ENCODE measurements at places on chromosomes 7 and 10.

- DNase-seq: no peak
These were observed 154.0 kb downstream of the CCDC3 start for GRCh38 chr10:12847361-12847975.

GRCh38 chr10:121322046-121322445 is 276.2 kb downstream of the FGFR2 start:
- DNase-seq: no peak

DNA sequence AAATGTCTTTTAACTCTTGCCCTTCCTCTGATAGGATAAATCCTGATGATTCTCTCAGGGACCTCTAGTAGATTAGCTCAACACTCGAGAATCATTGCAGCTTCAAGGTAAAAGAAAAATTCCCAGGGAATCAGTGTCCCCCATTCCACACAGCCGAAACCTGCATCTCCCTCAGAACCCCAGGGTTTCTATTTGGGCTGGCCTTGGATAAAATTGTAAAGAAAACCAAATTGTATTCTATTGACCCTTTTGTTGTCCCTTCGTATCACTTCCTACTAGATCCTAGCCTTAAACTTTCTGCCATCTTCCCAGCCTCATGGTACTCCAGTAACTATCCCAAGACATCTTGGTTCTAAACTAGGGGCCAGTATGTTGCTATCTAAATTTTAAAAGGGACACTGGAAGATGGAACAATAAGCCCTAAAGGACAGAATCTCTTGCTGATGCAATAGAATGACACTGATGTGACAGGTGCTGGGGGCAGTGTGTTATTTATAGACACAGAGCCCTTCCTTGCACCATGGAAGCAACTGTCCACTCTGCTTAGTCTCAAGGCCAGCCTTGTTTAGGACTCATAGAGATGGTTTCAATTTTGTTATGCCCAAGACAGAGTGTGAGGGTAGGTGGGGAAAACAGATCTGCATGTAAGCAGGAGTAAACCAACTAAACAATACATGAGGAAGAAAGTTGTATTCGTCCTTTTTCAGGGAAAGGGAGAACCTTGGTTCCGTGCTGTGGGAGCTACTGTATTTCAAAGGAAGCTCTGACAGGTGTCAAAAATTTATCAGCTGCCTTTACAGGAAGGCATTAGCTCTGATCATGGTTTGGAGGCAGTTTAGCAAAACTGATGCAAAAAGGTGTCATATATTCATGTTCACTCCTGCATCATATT is 7.6 kb downstream of the ASB15 start:
- no peak for DNase-seq

DNA sequence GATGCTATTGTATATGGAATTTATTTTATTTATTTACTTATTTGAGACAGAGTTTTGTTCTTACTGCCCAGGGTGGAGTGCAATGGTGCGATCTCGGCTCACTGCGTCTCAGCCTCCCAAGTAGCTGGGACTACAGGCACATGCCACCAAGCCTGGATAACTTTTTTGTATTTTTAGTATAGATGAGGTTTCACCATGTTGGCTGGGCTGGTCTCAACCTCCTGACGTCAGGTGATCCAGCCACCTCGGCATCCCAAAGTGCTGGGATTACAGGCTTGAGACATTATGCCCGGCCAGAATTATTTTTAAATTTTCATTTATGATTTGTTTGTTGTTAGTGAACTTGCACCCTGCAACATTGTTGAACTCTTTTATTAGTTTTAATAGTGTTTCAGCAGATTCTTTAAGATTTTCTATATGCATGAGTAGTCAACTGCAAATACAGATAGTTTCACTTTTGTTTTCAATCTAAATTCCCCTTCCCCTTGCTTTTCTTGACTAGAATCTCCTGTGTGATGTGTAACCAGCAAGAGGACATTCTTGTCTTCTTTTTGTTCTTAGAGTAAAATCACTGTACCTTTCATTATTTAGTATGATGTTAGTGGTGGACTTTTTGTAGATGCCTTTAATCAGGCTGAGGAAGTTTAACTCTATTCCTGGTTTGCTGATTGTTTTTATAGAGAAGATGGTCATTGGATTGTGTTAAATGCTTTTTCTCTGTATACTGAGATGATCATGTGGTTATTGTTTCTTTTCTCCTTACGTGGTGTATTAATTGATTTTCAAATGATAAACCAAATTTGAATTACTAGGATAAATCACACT is 27.8 kb downstream of the ZNF33A start:
- DNase-seq: no peak

DNA sequence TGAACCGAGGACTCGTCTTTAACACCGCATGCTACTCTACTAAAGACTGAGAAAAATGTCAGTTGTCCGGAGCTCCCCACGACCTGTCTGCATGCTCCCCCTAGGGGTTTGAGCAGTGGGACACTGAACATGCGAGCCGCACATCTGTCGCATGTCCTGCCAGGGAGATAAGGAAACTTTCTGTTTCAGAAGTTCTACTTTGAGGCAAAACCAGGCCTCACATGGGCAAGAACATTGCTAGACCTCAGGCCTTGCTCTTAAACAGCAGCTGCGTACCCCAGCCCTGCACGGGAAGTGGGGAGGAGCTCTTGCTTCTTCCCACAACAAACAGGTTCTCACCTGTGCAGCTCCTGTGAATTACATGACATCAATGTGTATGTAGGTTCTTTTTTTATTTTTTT is 30.3 kb upstream of the HERPUD2 start:
- no peak for DNase-seq

GRCh38 chr10:59895629-59896116 is 10.7 kb downstream of the CCDC6 start:
- DNase-seq: no peak

GRCh38 chr10:78211561-78212051 is 177.9 kb downstream of the RPS24 start:
- peak; percentile 52 for DNase-seq

GRCh38 chr7:153943457-153943856 is 108.7 kb upstream of the DPP6 start:
- no peak for DNase-seq

DNA sequence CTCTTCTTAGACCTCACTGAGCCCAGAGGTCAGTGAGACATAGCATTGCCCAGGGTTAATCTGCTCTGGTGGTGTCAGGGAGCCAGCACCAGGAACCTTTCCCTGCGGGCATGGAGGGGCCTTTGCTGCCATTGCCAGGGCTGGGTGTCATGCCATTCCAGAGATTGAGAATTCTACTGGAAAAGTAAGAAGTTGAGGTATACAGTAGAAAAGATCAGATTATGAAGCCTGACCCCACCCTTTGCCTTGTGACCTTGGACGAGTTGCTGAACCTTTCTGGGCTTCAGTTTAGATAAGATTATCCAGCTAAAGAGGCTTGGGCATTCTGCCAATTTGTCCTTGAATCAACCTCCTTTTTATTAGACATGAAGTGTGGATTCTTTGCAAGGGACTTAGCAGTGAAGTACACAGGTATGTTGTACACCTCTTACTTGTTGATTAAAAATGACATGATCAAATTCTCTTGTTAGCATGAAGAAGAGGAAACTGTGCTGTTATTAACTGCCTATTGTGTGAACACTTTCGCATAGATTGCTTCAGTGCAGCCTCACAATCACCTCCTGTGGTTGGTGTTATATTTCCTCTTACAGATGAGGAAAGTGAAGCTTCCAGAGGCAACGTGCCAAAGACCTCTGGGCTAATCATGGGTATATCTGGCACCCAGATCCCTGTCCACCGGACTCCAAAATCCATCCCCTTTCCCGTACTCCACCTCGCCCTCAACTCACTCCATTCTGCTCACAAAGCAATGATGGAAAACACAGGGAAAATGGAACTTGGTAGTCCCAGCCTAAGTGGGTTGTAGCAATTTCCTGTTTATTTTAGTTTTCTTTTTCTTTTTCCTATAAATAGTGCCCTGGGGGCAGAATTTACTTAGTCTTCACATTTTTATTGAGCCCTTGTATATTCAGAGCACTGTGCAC is 151.3 kb downstream of the CAMK1D start:
- DNase-seq: peak; percentile 63

- DNase-seq: no peak
These were observed 21.3 kb downstream of the CPXM2 start for GRCh38 chr10:123870260-123870659.

DNA sequence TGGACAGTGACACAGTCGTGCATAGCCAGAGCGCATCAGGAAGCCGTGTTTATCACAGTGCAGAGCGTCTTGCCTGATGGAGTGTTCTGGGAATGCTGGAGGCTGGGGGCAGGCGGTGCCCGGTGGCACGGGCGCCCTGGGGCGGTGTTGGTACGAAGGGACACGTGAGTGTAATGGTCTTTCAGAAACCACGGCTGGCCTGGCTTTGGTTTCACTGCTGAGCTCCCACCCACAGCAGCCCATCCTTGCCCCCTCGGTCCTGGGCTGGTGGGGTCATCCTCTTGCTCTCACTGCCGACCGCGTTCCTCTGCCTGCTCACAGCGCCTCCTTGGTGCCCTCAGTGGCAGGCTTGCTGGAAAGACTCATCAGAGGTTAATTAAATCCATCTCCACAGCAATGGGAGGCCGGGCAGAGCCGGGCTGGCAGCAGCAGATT is 50.6 kb downstream of the NKX6-2 start:
- no peak for DNase-seq

DNA sequence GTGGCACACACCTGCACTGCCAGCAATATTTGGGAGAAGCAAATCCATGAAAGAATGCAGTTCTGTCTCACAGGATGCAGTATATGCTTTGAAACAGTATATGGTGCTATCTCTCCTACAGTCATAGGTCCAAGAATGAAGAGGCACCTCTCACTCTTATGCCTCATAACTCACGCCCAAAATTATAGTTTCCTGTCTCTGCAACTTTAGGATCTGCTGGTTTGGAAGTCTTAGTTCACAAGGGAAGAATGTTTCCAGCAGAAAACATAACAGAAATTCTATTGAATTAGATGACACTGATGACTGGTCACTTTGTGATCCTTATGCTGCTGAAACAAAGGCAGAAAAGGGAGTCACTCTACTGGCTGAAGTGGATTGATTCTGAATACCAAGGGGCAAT is 5.7 kb downstream of the C10orf67 start:
- no peak for DNase-seq

GRCh38 chr10:93716766-93717165 is 14.4 kb upstream of the FRA10AC1 start:
- DNase-seq: no peak

DNA sequence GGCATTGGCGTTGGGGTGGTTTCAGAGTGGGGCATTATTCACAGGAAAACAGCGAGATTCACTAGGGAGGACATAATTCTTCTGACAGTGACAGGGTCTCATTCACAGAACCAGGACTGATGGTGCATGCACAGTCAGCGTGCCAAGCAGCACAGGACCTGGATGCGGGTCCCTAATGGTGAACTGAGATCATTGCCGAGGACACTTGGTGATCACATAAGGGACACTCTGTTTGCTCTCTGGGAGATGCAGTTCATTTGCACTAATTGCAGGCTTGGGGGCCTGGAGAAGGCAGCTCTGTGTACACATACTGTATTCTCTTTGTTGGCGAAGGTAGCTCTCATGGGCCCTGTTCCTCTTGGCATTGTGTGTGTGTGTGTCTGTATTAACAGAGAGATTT is 716.1 kb downstream of the PHTF2 start:
- no peak for DNase-seq

DNA sequence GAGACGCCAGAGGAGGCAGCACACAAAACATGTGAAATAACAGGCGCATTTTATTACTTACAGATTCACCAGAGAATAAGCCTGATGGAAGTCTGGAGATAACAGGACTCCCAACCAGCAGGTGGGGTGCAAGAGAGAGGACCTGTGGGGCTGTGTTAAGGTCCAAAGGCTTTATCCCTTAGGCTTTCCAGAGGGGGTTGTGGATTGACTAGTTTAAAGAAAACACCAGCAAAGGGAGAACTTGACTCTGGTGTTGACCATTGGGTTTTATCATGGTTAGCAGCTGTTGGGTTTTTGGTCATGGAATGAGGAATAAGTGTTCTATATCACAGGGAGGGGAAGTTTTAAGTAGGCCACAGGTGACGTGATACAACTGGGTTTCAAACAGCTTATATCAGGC is 1.6 kb upstream of the CRPPA start:
- no peak for DNase-seq

DNA sequence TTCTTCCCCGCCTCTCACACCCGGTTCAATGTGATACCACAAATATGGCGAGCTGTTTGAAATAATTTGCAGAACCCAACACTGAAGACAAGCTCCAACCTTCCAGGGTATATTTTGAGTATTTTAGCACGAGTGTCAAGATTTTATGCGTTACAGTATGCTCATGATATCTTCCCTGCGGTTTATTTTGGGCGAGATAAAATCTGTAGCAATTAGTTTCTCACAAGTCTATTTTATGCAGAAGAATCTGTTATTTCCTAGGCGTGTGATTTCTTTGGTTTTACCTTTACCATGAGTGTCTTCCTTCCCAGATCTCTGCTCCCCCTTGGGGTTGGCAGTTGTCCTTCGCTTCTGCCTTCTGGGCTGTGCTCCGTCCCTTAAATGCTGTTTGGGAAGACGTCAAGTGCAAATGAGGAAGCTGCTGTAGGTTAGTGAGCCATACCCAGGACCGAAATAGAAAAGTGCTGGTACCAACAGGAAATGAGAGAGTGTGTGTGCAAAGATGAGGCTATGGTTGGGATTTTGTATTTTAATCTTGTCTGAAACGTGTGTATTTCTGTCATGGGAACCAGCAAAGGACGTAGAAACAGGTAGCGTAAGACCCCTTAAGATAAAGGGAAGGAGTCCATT is 299.8 kb downstream of the KLF6 start:
- no peak for DNase-seq

- no peak for DNase-seq
These were observed 106.7 kb downstream of the ITGB1 start for GRCh38 chr10:32851301-32851700.

DNA sequence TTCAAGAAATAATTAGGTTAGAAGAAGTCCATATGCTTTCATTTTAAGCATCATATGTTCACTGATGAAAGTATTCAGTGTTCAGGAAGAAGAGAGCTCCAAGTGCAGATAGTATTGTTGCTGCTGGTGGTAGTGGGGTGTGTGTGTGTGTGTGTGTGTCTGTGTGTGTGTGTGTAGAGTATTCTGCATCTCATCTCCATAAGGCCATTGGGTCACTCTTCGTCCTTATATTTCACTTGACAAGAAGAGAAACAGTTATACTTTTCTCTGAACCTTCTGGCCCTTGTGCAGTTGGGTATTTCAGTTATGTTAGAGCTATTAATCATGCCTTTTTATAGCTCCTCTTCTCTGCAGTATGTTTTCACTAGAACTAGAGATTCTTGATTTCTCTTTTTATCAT is 26.2 kb downstream of the ADAM22 start:
- no peak for DNase-seq

DNA sequence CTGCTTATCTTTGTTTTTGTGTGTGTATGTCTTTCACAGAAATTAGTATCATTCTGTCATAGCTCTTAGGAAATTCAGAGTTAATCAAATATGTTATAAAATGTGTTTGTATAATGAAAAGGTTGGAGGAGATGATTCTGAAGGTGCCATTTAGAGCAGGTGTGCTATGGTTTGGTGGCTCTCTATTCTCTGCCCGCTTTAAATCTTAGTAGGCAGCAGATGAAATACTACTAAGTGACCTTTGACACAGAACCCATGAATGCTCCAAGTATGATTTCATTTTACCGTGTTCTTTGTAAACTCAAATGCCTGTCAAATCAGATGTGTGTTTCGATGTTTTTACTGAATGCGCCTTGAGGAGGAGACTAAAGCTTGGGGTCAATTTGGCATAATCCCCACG is 24.5 kb downstream of the ZEB1 start:
- DNase-seq: no peak

Data from NCI-H510A treated with DMSO at 0.1 percent for 48 hours (cell line).